Posterior vena cava (tissue), 2 donors: ENCODE measurements at places on chromosomes 4 and X.

GRCh38 chrX:80223982-80224579 lies 196.2 kb upstream of the TENT5D start:
- no peak for DNase-seq

DNA sequence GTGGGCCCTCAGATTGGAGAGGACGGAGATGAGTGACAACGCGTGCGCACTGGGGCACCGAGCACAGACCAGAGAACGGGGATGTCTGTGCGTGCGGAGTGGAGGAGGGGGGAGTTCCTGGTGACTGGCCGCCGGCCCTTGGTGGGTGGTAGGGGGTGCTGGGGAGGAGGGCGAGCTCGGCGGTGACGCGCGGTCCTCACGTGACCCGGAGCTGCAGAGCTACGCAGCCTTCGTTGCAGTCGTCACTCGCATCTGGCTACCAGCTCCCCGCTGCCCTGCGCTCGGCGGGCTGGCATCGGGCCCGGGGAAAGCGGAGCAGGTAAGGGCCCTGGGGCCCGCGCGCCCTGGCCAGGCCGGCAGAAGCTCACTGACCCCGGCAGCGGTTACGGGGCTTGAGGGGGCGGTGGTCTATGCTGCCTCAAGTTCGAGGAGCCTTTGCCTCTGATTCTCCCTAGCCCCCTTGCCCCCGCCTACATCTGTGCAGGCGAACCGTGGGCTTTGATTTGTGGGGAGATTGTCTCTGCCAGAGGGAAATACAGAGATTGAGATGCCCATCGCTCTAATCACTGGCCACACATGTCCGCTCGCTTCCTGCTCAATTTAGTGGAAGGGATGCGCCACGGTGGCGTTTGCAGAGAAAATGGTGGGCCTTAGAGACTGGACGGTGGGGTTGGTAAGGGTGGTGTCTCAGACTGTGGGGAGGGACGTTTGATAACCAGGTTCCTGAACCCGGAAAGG lies at the start of gene ARMCX4:
Gene ARMCX4 (plus strand): TSS at position 245 of the 738 bp plus-strand sequence. CDS start 3,134 bp downstream, outside the sequence.
- peak; percentile 82 for DNase-seq

DNA sequence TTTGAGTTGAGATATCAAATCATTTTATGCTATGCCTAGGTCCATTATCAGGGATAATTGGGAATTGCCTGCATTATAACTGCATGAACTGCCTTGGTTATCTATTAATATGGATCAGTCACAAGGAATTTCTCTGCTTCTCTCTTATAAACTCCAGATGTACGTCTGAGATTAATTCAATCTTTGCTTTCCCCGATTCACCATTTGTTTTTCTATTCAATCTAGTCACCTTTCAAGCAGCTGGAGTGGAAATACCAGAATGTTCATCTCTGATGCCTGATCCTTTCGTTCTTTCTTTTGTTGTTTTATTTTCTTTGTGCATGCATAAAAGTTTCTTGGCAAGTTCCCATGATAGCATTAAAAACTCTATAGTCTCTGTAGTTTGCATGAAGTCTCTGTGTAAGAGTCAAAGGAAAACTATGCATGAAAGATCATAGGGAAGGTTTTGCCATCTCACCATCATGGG lies 22.6 kb downstream of the SYNPO2 start:
- DNase-seq: no peak

- DNase-seq: no peak
Observed at GRCh38 chr4:102343964-102344519, 1.2 kb downstream of the SLC39A8 start.

DNA sequence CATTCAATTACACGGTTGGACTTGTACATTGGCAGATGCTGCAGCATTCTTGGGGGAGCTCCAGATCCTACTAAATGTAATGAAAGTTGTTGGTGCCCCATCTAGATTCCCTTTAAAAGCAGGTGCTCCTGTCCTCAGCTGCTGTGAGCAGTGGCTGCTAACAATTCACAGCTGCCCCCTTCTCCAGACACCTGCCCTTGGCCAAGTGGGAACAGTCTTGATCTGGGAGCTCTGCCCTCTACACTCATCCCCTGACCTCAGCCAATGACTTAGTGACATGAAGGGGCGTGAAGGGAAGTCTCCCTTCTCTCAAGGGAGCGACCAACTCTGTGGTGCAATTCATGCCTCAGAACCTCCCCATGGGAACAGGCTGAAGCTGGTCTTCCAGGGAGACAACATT lies 125.7 kb downstream of the EIF4E start:
- no peak for DNase-seq

GRCh38 chr4:48270951-48271473 lies 1.4 kb upstream of the TEC start:
- no peak for DNase-seq

DNA sequence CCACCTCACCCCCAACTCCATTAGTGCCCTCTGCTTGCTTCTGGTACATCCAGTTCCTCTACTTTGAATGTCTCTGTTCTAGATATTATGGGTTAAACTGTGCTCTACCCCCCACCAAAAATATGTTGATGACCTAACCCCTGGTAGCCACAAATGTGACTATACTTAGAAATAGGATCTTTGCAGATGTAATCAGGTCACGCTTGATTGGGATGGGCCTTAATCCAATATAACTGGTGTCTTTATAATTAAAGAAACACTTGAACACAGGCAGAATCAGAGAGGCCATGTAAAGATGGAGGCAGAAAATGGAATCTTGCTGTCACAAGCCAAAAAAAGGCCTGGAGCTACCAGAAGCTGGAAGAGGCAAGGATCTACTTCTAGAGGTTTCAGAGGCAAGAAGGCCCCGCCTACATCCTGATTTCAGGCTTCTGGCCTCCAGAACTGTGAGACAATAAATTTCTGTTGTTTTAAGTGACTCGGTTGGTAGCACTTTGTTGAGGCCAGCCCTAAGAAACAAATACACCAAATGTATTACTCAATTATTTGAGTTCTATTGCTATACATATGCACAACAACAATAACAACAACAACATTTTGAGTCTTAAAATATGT lies 220.0 kb downstream of the PPP3CA start:
- no peak for DNase-seq

GRCh38 chrX:19825271-19825670 lies 62.1 kb downstream of the SH3KBP1 start:
- no peak for DNase-seq

- DNase-seq: no peak
Observed at GRCh38 chrX:110142096-110142495, 139.2 kb downstream of the TMEM164 start.

- DNase-seq: no peak
Observed at GRCh38 chrX:17829566-17829965, 31.5 kb downstream of the RAI2 start.

GRCh38 chr4:107187091-107187490 lies 151.0 kb upstream of the DKK2 start:
- no peak for DNase-seq

DNA sequence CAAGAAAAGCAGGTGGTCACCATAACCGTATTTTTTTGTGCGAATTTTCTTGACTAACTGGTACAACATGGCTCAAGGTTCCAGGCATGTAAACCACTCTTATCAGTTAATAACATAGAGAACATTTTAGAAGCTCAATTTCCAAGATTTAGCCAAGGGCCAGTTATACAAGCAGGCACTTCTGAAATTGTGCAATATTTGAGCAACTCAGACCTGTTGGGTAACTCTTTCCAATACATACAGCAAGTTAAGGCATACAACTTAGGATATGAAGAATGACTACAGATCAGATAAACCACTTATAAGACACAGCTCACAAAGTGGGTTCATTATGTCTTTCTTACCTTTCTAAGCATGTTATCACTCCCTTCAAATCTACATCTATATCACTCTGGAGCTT lies 43.9 kb downstream of the ZNF280C start:
- DNase-seq: no peak

DNA sequence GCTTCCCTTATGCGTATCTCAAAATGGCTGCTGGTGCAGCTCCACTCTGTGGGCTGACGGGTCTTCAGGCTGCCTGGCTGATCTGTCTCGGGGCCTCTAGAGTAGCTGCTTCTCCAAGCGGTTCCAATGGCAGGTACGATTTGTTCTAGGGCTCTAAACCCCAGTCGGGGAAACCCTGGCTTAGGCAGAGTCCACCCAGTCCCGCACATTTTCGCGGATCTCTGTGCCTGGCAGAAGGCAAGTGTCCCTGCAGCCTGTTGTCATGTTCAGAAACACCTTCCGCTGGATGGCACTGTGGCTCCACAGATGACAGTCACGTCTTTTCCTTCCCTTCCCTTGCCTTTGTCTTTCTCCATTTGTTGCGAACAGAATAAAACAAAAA lies 54.4 kb downstream of the NBDY start:
- DNase-seq: peak; percentile 96

DNA sequence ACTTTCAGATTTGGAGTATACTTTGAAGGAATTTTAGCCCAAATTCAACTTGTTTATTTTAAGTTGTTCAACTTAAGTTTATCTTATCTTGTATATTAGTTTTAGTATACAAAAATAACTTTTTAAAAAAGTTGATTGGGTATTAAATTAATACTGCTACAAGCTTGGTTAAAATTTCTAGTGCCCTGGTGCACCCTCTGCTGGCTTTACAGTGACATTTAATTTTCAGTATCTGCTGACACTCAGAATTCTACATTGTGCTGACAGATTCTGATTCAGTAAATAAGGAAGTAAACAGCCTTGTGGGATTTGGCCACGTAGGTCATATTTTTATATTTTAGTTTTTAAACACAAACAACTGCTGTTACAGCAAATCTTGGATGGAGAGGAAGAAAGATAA lies 2.9 kb downstream of the EDA start:
- DNase-seq: no peak

GRCh38 chr4:184573701-184574100 lies 75.5 kb downstream of the CASP3 start:
- DNase-seq: no peak

DNA sequence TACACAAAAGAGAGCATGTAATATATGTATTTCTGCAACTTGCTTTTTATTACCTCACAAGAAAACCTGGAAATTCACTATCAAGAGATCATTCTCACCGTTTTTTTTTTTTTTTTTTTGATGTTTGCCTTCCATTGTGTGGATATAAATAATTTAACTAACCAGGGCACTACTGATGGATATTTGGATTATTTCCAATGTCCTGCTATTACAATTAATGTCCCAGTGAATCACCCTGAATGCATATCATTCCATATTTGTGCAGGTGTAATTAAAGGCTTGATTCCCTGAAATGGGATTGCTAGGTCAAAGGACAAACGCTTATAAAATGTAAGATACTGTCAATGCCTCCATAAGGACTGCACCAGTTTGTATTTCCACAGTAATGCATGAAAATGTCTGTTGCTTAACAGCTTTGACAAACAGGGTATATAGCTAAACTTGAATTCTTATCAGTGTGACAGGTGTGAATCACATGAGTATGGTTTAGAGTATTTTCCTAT lies 87.8 kb downstream of the NCAPG start:
- DNase-seq: no peak

DNA sequence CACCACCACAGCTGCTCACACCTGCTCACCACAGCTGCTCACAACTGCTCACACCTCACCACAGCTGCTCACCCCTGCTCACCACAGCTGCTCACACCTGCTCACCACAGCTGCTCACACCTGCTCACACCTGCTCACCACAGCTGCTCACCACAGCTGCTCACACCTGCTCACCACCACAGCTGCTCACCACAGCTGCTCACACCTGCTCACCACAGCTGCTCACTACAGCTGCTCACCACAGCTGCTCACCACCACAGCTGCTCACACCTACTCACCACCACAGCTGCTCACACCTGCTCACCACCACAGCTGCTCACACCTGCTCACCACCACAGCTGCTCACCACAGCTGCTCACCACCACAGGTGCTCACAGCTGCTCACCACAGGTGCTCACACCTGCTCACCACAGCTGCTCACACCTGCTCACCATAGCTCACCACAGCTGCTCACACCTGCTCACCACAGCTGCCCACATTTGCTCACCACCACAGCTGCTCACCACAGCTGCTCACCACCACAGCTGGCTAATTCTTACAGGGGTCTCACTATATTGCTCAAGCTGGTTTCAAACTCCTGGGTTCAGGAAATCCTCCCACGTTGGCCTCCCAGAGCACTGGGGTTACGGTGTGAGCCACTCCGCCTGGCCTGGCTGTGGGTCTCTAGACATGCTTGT lies 30.4 kb upstream of the CPLX1 start:
- no peak for DNase-seq

- DNase-seq: no peak
Observed at GRCh38 chr4:13659341-13660070, 32.0 kb upstream of the BOD1L1 start.

- peak; percentile 73 for DNase-seq
Observed at GRCh38 chrX:1601051-1601767, 9.8 kb downstream of the AKAP17A start.

GRCh38 chrX:12617241-12617640 lies 174.0 kb upstream of the PRPS2 start:
- DNase-seq: no peak

GRCh38 chr4:70564033-70564432 lies 28.0 kb upstream of the AMBN start:
- DNase-seq: no peak
